ENCODE measurements at places on chromosomes 13 and 19.

DNA sequence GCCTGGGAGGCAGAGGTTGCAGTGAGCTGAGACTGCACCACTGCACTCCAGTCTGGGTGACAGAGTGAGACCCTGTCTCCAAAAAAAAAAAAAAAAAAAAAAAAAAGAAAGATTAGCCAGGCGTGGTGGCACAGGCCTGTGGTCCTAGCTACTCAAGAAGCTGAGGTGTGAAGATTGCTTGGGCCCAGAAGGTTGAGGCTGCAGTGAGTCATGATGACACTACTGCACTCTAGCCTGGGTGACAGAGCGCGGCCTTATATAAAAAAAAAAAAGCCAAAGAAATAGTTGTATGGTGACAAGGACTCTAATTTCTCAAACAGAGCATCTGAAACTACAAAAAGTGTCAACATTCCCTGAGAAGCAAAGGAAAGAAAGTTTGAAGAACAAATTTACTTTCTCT, 3.4 kb downstream of the PBX4 start:
- DNase-seq = no peak

GRCh38 chr19:11657307-11657706, 60.0 kb downstream of the ZNF627 start:
- DNase-seq = no peak

GRCh38 chr13:46598140-46598819, 45.3 kb downstream of the LRCH1 start:
- no peak for DNase-seq

DNA sequence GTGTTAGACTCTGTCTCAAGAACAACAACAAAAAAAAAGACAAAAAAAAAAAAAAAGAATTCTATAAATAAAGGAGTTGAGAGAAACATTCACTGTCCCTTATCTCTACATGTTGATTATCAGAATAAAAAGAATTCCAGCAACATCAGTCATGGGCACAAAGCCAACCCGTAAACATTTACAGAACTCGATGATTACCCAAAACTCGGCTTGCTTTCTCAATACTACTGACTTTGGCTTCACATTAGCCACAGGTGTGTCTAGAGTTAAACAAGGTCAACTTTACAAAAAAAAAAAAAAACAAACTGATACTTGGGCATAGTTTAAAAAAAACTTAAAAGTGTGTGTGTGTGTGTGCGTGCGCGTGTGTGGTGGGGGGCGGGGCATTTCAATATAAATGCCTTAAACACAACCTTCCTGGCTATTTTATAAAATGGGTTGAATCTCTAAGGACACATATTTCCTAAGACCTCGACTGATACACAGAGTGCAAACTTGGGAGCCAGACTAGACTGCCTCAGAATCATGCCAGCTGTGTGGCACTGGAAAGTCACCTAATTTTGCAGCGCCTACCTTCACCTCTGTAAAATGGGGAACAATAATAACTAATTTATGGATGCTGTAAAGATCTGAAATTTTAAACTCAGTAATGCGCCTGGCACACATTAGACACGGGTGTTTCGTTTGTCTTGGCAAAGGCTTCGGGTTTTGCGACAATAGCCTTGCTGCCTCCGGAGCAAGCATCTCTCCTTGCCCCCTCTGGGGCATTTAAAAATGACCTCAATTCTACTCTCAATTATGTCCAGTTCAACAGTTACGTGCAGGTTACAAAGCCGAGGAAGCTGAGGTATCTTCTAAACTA, 922 bp downstream of the EBPL start:
- no peak for DNase-seq

DNA sequence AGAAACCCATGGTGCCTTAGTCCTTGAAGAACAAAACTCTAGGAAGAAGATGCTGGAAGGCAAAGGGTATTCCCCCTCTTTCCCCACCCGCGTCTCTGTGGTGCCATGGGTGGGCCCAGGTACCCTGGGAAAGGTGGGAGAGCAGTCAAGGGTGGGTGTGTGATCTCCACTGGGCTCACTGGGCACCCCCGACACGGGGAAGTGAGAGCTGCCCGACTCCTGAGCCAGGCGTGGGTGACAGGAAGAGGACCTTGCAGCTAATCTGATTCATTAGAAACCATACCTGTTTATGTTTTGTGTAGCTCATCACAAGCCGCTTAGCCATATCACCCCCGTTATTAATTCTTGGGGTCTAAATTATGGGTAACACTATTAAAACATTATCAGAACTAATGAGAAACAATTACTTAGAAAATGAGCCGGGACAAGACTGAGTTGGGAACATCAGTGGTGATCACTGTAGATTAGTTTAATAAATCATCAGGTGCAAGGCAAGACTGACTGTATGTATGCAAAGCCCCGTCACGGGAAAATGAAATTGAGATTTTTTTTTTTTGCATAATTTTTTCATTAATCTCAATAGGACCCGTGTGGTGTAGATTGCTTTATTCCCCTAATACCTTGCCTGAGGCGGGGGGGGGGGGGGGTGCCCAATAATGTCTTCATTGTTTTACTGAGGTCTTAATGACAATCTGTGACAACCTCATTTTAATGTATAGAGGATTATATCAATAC, 77.3 kb downstream of the ZIC5 start:
- no peak for DNase-seq

DNA sequence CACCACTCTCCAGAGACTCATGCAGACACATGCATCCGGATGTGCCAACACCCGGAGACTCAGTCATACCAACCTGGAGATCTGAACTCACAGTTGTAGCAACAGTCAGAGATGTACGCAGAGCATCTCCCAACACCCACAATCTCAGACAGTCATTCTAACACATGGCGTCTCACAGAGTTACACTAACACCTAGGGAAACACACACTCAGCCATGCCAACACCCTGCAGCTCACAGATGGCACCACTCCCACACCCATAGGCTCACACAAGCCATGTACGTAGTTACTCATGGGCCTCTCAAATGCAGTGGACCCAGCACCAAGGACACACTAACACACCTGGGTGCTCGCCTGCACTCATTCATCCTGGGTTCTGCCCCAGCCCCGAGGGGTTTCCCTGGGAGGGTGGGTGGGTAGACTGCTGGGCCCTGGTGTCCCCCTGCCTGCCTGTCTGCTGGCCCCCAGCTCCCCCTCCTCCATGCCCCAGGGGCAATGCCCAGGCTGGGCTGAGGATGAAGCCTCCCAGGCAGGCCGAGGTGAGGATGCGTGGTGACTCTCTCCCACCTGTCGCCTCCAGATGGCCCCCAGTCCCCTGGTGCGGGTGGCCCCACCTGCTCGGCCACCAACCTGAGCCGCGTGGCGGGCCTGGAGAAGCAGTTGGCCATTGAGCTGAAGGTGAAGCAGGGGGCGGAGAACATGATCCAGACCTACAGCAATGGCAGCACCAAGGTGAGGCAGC, 10.0 kb downstream of the PKN1 start:
- no peak for DNase-seq

DNA sequence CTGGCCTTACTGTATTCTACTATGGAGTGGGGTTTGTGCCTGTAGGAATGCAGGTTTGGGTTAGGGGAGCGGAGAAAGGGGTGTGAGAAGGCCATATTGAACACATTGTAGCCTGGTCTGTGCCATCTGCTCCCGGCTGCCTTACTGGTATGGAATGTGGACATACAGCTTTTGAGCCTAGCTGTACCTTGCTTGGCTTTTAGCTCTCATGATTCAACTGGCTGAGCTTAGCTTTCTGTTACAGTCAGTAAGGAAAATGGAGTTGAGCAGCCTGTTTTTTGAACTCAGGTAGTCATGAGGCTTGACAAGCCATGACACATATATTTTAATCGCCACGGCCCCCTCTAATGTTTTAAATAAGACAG, 41.6 kb downstream of the ARHGAP35 start:
- no peak for DNase-seq

DNA sequence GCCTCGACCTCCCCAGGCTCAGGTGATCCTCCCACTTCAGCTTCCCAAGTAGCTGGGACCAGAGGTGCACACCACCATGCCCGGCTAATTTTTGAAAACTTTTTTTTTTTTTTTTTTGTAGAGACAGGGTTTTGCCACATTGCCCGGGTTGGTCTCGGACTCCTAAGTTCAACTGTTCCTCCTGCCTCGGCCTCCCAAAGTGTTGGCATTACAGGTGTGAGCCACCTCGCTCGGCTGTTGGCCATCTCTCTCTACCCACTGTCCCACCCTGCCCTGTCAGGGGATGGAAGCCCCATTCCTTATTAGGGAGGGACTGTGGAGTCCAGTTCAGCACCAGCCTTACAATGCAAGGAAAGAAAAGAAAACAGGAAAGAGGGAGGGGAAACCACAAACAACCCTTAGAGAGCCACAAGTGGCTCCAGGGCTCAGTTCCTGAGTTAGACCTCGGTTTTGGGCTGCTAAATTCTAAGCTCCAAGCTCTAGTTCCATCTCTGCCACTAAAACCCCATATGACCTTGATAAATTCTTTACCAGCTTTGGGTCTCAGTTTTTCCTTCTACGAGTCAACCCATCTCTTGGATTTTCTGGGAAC, 31.7 kb downstream of the ACTL9 start:
- DNase-seq = no peak

GRCh38 chr19:3698386-3698950, 1.8 kb downstream of the PIP5K1C start:
- no peak for DNase-seq

DNA sequence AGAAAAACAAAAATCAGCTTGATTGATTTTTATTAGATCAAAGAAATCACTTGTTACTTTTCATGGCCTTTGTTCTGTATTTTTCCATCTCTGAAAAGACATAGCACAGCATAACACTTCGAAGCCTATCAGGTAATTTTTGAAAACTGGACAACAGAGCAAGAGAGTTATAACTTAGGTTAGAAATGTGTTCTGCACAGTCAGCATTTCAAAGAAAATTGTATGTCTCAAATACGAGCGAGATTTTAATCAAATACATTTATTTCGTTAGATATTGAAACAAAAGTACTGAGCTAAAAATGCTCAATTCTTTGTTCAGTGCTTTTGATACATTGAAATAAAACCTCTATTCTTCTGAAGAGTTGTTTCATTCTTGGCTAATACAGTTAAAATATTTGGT, 144.1 kb upstream of the SLC10A2 start:
- no peak for DNase-seq

GRCh38 chr19:6734096-6734696, 3.2 kb downstream of the GPR108 start:
- DNase-seq = no peak

DNA sequence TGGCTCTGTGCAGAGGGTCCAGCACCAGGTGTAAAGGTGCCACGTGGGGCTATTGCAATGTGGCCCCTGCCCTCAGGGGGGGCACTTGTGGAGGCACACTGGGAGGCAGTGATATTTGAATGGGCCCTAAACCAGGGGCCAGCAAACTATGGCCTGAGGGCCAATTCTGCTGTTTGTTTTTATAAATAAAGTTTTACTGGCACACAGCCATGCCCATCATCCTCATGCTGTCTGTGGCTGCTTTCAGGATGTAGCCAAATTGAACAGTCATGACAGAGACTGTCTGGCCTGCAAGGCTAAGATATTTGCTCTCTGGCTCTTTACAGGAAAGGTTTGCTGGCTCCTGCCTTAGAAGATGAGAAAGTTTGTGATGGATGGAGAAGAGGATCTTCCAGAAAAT, 33.9 kb upstream of the RANBP3 start:
- DNase-seq = no peak

- no peak for DNase-seq
Observed at GRCh38 chr19:54017261-54017660, 25.8 kb downstream of the CACNG6 start.

GRCh38 chr13:101305981-101306411, 110.3 kb downstream of the NALCN start:
- no peak for DNase-seq

- peak; percentile 37 for DNase-seq
Observed at GRCh38 chr13:44576351-44577235, 463 bp upstream of the TSC22D1 start.

- no peak for DNase-seq
Observed at GRCh38 chr13:43874504-43875092, 4.9 kb downstream of the CCDC122 start.

DNA sequence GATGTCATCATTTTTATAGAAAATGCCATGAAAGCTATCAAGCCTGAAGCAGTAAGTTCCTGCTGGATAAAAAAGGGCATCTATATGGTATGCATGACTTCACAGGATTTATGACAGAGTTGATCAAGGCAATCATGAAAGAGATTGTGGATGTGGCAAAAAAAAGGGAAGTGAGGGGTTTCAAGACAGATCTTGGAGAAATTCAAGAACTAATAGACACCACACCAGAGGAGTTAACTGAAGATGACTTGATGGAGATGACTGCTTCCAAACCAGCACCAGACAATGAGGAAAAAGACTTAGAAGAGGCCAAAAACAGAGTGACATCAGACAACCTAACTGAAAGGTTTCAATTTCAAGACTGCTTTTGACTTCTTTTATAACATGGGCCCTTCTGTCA, 691.1 kb upstream of the SLC10A2 start:
- no peak for DNase-seq

DNA sequence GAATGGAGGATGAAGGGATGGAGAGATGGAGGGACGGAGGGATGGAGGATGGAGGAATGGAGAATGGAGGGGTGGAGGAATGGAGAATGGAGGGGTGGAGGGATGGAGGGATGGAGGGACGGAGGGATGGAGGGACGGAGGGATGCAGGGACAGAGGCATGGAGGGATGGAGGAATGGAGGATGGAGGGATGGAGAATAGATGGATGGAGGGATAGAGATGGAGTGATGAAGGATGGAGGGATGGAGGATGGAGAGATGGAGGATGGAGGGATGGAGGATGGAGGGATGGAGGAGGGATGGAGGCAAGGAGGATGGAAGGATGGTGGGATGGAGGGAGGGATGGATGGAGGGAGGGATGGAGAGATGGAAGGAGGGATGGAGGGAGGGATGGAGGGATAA, 22.1 kb downstream of the PIP5K1C start:
- no peak for DNase-seq

- DNase-seq = peak; percentile 16
Observed at GRCh38 chr13:55517312-55517711, 1623.4 kb upstream of the PRR20A start.

GRCh38 chr13:95642028-95642621, 2.4 kb downstream of the DZIP1 start:
- no peak for DNase-seq

- DNase-seq = no peak
Observed at GRCh38 chr13:31798189-31798588, 58.9 kb downstream of the RXFP2 start.

GRCh38 chr13:110319774-110320509, 12.9 kb downstream of the COL4A2 start:
- DNase-seq = no peak

GRCh38 chr13:32051156-32051555, 19.6 kb downstream of the FRY start:
- no peak for DNase-seq

DNA sequence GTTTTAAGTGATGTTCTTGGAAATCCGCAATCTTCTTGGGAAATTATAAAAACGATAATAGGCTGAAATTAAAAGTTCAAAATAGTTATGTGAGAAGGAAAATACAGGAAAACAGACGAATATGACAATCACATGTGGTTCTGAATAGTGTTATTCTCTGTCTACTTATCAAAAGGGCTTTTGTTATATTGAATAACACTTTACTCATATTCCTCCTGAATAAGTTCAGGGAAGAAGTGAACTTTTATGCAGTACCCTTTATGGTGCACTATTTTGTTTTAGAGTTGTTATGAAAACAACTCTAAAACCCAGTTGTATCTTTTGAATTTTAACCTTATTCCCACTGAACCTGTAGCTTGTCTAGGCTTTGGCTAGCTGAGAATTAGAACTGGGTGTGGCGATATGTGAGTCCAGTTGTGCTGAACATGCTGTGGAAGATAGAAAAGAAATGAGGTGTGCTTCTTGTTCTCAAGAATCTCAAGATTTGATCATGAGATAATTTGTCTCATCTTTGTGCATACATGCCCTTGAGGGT, 384.4 kb downstream of the LMO7 start:
- DNase-seq = no peak

Data from neural crest cell (in vitro differentiated cells).